ENCODE measurements at places on chromosomes 5 and 9.

- no peak for DNase-seq
Measured at GRCh38 chr5:116453988-116454411, 120.6 kb downstream of the SEMA6A start.

DNA sequence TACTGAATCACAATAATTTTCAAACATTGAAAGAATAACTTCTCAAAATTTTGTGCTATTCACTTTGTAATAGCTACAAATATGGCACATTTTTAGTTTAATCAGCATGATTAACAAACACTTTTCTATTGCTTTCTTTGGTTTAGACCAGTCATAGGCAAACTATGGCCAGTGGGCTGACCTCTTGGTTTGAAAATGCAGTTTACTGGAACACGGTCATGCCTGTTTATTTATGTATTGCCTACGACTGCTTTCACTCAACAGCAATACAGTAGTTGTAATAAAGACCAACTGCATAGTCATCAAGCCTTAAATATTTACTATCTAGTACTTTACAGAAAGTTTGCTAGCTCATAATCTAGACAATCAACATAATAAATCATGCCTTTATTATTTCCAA lies 810.8 kb downstream of the TLE1 start:
- DNase-seq = no peak

DNA sequence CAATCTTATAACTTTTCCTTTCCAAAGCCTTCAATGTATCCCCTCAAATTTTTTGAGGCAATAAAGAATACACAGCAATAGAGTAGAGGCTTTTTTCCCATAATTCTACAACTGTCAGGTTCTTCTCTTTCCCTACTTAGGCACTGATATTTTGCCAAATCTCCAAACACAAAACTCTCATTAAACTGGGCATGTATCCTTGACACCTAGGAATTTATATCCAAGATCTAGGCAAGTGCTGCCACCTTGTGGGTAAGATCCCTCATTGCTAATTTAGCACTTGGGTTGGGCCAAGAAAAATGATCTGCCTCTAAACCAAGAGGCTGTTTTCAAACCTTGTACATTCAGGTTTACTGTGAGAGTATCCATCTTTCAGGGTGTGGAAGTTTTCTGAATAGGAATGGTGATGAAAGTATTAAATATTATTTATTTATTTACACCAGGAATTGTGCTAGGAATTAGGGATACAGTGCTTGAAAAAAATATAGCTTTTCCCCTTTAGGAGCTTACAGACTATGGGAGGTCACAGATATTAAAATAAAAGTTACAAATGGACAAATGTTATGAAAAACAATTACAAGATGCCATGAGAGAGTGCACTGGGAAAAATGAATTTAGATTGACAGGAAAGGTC lies 17.6 kb downstream of the TSTD2 start:
- DNase-seq = no peak

DNA sequence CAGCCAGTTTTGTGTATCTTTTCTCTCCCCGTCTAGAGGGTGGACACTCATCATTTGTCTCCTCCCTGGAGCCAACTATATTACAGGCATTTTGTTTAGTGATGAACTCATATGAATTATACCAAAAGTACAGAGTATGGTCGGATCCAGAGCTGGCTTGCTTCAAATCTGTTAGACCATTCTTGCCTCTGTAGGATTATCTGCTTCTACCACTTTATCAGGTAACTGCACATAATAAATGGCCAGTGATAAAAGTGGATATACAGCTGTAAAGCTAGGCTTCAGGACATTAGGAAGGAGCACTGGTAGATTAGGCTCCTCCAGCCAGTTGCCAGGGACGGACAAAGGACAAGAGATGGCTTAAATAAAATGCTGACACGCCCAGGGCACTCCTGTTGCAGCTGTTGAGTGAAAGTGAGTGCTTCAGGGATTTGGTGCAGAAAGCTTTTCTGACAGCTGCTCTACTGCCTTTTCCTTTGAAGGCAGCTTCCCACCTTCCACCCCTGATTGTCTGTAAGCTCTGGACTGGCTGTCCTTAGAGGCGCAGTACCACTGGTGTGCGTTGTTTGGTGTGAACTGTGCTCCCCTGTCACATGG lies 259.2 kb downstream of the PDZD2 start:
- no peak for DNase-seq

DNA sequence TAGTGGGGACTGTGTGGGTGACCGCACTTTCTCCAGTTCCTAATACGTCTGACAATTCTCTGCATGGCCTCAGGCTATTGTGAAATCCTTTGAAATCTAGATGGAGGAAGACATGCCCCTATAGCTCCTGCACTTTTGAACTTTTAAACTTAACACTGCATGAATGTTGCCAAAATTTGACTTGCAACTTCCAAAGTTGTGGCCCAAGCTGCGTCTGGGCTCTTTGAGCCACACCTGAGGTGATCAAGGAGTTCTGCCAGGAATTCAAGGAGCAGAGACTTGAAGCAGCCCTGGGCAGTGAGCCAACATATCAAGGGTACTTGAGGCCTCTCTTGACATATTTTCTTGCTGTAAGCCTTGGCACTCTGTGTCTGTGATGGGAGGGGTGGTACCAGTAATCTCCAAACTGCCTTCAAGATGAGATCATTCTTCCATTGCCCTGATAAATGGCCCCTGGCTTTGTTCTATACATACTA lies 1336.1 kb upstream of the CDH9 start:
- DNase-seq = no peak

- DNase-seq = peak; percentile 48
Measured at GRCh38 chr9:133954862-133955529, 37.1 kb downstream of the VAV2 start.

- no peak for DNase-seq
Measured at GRCh38 chr5:113338628-113339027, 96.2 kb downstream of the TSSK1B start.

- no peak for DNase-seq
Measured at GRCh38 chr5:174832025-174832424, 107.6 kb downstream of the MSX2 start.

- DNase-seq = no peak
Measured at GRCh38 chr9:87569008-87569509, 71.4 kb downstream of the DAPK1 start.

DNA sequence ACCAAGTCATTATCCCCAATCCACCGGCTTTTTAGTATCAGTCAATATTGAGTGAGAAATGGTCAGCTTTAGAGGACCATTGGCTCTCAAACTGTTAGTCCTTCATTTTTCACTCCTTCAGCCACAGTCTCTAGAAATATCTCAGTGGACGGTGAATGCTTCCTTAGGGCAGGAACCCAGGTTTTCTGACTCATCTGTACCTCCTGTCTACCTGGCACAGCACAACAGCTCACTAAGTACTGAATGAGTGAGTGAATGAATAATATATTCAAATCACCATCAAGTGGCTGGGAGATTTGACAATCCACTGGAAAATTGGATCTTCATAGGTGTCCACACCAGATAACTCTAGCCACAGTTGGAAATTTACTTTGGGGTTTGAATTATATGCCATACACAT lies 609.5 kb upstream of the CLINT1 start:
- DNase-seq = no peak

DNA sequence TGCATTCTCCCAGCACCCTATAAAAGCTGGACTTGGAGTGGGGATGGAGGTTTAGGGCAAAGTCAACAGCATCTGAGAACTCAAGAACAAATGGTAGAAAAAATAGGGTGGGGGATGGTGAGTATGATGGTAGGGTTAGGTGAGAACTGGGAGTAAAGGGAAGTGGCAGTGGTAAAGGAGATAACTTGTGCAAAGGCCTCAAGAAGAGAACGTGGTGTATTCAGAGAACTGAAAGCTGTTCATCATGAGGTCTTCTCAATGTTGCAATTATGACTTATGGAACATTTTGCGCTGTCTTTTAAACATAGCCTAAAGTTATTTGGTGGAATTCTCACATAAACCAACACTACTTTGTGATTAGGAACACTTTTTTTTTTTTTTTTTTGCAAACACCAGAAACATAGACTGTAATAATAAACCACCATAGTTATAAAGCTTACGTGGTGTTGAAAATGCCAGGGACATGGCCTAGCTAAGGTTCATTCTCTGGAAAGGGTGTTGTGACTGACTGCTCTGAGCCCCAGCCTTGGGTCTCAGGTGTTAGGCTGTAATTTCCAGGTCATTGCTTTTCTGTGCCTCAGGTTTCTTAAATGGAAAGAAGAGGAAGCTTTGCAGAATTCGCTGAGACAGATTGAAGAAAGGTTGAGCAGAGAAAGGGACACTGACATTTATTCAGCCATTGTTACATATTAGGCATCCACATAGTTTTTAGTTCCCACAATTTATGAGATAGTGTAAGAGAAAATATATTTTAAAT lies 19.2 kb upstream of the TXNDC8 start:
- DNase-seq = no peak

- no peak for DNase-seq
Measured at GRCh38 chr9:89185980-89186379, 7.4 kb upstream of the SHC3 start.

- DNase-seq = no peak
Measured at GRCh38 chr5:132839426-132840301, 9.2 kb upstream of the SHROOM1 start.

GRCh38 chr9:3348169-3348568 lies 177.6 kb downstream of the RFX3 start:
- DNase-seq = no peak

- no peak for DNase-seq
Measured at GRCh38 chr9:87340391-87340790, 157.3 kb upstream of the DAPK1 start.

GRCh38 chr5:64625678-64626077 lies 64.6 kb upstream of the SHISAL2B start:
- no peak for DNase-seq

- DNase-seq = no peak
Measured at GRCh38 chr5:39542511-39543285, 117.9 kb upstream of the DAB2 start.

- DNase-seq = no peak
Measured at GRCh38 chr9:92463387-92463786, 18.9 kb downstream of the ASPN start.

DNA sequence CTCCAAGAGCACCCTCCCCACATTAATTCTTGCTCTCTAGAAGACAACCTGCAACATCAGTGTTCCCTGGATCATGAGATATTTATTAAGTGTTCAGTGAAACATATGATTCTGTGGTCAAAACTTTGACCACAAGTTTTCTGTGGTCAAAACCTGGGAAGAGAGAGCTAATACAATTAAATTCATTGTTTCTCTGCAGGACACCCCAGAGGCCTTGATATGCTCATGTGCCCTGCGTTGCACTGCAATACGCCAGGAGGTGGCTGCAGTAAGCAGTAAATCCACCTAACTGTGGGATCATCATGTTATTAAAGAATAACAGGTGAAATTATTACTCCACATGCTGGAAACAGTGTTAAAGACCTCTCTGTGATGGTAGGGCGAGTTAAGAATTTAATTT lies 109.3 kb upstream of the SPDL1 start:
- DNase-seq = no peak

- no peak for DNase-seq
Measured at GRCh38 chr9:136258299-136258625, 12.7 kb upstream of the QSOX2 start.

DNA sequence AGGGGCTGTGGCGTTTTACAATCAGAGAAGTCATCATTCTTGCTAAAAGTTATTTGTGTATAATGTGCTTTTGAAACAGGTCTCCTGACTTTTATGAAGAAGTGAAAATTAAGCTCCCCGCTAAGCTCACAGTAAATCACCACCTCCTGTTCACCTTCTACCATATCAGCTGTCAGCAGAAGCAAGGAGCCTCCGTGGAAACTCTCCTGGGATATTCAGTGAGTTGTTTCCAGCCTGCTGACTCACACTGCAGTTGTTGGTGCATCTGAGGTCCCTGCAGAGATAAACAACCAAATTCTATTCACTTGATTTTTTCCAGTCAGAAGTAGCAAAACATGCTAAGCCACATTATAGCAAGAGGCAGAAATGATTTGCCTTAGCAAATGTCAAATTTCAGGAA lies 156.7 kb downstream of the DOCK8 start:
- DNase-seq = no peak

DNA sequence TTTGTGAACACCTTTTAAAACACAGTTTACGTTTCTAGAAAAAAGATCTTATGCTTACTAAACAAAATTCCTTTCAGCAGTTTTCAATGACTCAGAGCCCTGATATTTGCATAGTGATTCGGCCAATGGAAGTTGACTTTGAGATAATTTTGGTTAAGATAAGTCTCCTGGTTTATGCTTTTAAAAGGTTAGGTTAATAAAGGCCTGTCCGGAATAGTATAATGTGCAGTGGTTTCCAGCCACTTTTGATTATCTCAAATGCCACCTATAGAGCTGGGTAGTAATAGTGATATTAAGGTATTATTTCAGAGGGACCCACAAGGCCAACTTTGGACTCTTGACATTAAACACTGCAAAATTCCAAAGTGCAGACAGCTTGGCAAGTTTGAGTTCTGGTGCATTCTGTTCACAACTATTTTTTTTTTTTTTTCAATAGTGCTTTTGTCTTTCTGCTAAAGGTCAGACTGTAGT lies 86.1 kb downstream of the F2RL2 start:
- no peak for DNase-seq

GRCh38 chr9:134355561-134356279 lies 29.5 kb downstream of the RXRA start:
- no peak for DNase-seq

DNA sequence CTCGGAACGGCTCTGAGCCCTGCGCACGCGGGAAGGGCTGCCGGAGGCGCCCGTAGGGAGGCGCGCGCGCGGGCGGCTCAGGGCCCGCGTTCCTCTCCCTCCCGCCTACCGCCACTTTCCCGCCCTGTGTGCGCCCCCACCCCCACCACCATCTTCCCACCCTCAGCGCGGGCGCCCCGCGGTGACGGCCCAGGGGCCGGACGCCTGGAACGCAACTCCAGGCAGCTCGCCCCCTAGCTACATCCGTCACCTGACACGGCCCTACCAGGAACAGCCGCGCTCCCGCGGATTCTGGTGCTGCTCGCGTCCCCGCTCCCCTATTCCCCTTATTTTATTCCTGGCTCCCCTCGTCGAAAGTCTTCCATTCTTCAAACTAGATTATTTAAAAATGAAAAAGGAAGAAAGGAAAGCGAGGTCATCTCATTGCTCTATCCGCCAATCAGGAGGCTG lies at the start of gene CDKN2B-AS1:
CDKN2B-AS1 (plus strand) TSS at position 236 of the 450 bp plus-strand sequence.
- peak; percentile 80 for DNase-seq

GRCh38 chr5:110476164-110476563 lies 250.3 kb downstream of the TMEM232 start:
- DNase-seq = no peak

GRCh38 chr9:122125158-122125508 lies 32.0 kb upstream of the TTLL11 start:
- peak; percentile 85 for DNase-seq

DNA sequence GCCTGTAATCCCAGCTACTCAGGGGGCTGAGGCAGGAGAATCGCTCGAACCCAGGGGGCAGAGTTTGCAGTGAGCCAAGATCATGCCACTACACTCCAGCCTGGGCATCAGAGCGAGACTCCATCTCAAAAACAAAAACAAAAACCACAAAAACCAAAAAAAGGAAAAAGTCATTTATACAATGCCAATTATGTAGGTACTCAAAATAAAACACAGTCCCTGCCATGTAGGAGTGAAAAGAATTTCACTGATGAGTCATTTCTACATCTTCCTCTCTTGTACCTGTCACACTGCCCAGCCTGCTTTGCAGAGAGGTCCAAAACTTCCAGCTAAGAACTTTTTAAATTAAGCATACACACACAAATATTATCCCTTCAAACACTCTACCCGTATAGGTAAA lies 215.8 kb downstream of the EPB41L4A start:
- DNase-seq = no peak
